ENCODE measurements at places on chromosomes 1 and 21.

GRCh38 chr1:162185314-162186025, 116.0 kb downstream of the NOS1AP start:
- DNase-seq: no peak

DNA sequence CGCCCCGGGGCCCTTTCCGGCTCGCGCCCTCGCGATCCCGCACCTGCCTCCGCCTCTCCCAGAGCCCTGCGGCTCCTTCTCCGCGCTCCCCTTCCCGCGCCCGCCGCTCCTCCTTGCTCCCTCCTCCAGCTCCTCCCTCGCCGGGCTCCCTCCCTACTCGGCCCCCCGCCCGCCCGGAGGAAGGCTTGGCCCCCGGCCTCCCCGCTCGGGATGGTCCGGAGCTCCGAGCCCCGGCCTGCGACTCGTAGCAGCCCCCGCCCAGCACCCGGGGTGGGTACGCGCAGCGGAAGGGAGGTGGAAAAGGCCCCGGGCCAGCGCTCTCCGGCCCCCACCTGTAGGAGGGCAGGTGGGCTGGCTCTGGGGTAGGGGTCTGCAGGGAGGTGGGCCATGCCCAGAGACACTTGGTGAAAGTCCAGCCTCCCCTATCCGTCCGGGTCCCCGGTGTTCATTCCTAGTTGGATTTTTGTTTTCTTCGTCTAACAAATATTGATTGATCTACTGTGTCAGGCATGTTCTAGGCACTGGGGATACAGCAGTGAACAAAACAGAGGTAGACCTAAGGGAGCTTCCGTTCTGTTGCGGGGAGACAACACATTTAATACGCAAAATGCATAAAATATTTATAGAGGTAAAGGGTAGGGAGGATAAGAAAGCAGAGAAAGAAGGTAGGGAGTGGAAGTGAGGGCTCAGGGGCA, at the start of gene HTR1D:
Gene HTR1D (minus strand): TSS at position 82 of the 695 bp plus-strand sequence. CDS start 23,283 bp downstream, outside the sequence.
- no peak for DNase-seq

- DNase-seq: no peak
These were observed 2.7 kb upstream of the VANGL2 start for GRCh38 chr1:160397651-160398050.

DNA sequence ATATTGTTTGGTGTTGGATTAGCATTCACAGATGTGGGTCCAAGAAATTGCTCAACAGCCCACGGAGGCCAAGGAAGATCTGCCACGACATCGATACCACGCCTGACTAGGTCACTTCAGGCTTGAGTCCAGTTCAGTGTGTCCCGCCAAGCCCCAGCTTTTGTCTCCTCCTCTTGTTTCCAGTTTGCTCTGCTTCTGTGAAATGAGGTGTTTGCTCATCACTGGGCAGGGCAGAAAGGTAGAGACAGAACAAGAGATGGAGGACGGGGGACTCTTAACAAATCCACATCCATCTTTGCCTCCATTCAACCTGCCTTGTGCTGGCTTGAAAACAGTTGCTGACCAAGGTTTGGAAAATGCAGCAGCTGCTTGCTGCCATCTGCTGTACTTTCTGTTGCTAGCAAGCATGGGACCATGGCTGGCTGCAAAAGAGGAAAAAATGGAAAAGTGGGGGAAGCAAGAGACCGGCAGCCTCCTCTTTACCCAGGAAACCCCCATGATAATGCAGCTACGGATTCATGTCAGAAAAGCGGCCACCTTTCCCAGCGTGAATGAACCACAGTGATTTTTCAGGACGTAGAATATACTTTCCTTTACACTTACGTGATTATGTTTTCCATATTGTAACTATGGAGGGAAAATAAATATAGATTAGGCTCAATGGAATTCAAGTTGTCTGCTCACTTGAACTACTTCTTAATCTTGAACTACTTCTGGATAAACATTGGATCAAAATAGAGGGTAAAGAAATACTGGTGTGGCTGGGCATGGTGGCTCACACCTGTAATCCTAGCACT, 80.2 kb upstream of the GREM2 start:
- peak; percentile 51 for DNase-seq

- DNase-seq: no peak
These were observed 66.2 kb downstream of the CD46 start for GRCh38 chr1:207817778-207818751.

DNA sequence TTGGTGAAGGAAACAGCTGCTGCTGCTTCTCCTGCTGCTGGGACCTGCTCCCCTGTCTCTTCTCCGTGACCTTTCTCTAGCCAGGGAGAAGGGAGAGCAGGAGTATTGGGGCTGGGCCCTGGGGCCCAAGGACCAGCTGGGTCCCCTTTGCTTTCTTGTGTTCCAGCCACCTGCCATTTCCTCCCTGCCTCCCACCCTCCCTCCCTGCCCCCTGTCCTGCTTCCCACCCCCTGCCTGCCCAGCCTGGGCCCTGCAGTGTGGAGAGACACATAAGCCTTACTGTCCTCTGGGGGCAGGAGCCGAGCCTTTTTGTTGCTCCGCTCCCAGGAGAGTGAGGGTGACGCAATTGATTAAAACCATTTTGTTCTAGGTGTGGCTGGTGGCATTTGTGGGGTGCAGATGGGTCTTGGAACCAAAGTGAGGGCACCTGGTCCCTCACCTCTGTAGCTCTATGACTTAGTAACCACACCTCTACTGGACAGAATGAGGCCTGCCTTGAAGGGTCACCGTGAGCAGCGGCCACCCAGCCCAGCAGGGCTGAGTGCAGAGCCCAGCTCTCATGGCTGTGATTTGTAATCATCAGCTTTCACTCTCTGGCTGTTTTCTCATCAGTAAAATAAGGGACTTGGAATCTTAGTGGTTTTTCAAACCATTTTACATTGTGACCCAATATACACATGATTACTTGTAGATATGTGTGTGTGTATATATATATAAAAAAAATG, 13.9 kb upstream of the TMEM222 start:
- DNase-seq: no peak

DNA sequence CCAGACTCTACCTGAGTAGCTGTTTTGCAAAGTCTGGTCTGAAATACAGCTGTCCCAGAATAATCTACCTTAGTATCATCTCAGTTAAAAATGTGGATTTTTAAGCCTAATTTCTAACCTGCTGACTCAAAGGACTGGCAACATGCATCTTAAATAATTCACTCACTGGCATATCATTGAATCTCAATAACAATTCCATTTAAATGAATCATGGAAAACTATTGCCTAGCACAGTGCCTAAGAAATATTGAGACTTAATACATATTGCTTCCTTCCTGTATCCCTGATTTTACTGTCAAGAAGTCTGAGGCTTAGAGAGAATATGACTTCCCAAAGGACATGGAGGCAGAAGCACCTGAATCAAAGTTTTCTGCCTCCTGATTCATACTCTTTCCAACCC, 3.1 kb downstream of the CCDC190 start:
- DNase-seq: no peak

GRCh38 chr1:231679109-231679508, 52.5 kb downstream of the DISC1 start:
- DNase-seq: no peak

DNA sequence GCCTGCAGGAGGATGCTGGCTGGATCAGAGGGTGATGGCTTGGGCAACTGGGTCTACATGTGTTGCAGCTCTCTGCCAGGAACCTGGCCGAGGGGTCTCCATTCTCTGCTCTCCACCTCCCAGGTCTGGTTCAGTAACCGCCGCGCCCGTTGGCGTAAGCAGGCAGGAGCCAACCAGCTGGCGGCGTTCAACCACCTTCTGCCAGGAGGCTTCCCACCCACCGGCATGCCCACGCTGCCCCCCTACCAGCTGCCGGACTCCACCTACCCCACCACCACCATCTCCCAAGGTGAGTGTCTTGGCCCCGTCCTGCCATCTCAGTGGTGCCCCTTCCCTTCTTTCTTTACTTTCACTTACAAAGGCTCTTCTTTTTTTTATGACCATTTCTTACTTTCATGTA, 69.9 kb downstream of the PAX7 start:
- DNase-seq: no peak

DNA sequence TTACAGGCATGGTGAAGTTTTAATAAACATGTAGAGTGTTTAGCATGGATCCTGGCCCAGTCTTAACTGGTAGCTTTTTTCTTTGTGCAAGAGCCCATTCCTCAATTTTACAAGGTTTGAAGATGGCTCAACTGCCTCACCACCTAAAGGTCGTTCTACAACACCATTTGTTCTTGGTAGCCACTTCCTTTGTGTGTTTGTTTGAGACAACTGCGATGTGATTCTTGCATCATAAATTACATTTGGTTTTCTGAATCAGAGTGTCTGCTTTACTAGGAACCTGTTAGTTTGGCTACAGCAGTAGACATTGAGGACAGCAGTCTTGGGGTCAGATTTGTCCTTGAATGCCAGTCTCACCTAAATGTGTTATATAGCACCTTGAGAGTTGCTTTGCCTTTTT, 3.3 kb downstream of the PLEKHM2 start:
- no peak for DNase-seq

- DNase-seq: no peak
These were observed 54.2 kb downstream of the EIF2B3 start for GRCh38 chr1:44932151-44932550.

DNA sequence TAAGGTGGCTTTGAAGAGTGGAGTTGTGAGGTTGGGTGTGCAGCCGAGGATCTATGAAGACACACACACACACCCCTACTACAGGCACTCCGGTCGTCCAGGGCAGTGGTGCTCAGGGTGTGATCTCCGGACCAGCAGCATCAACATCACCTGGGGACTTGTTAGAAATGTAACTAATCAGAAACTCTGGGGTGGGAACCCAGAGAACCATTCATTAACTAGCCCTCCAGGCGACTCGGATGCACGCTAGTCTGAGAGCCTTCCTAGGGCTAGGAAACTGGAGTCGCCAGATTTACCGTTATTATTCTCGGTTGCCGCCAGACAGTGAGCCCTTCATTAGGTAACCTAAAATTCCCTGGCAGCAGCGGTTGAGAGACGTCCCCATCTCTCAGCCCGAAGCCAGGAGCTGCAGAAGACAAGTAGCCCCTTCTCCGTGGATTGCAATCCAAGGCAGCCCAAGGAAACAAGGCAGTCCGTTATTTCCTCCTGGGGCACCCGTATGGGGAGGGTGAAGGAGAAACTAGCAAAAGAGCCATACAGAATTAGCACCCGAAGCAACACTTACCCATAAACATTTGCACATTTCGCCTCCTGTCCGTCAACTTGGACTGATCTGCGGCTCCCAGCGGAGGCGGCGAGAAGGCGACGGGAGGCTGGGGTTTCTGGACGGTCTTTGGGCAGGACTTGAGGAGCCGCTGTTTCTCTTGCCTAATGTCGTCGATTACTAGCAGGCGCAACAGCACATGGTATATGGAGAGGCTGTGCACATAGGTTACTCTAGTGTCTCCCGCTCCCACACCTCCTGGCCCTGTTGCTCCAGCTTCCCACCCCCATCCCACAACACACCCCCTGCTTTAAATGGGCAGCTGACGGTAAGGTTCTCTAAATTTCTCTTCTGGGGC, 2.9 kb upstream of the CCN1 start:
- DNase-seq: no peak

- DNase-seq: no peak
These were observed 54.6 kb downstream of the ZBTB40 start for GRCh38 chr1:22506130-22506692.

GRCh38 chr21:46154955-46155513, 345 bp downstream of the FTCD start:
- no peak for DNase-seq

GRCh38 chr1:100607628-100608240, 69.8 kb downstream of the GPR88 start:
- no peak for DNase-seq

DNA sequence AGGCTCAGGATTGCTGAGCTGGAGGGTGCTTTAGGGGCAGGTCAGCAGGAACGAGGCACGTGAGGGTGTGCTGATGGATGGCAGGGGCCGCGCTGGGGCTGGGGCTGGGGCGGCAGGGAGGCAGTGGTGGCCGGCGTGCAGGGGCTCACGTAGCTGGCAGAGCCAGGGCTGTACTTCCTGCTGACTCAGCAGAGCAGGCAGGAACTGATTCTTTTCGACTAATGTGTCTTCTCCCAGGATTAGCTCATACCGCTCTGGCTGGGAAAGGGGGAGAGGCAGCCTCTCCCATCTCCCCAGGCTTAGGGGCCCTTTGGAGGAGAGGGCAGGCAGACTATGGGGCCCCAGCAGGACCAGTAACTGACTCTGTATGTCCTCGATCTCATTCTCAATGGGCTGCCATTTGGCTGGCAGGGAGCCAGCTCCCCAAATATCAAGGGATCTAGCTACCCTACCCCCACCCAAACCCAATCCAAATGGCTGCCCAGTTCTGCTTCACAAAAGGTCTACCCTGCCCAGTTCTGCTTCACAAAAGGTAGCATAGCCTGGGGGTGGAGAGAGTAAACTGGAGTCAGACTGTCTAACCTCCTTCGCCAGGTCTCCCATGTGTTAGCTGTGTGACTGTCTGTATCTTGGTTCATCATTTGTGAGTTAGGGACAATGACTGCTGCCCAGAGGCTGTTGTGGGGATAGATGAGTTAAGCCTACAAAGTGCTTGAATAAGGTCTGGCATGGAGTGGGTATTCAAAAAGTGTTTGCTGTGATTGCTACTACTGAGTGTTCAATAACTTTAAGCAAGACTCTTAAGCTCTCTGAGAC, 100.1 kb upstream of the SLC2A1 start:
- no peak for DNase-seq

DNA sequence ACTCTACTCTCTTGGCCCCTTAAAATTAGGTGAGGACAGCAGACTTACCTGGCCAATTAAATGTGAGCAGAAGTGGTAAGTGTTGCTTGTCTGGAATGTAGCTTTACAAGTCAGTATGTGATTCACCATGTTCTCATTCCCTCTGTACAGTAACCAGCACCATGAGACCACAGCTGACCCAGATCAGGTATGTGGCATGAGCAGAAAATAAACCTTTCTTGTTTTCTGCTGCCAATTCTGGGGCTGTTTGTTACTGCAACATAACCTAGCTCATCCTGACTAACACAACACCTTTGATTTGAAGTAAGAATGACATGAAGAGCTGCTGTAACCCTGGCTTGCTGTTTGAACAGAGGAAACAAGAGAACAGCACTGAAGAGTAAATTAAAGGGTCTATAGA, 24.9 kb downstream of the ITPKB start:
- DNase-seq: no peak

DNA sequence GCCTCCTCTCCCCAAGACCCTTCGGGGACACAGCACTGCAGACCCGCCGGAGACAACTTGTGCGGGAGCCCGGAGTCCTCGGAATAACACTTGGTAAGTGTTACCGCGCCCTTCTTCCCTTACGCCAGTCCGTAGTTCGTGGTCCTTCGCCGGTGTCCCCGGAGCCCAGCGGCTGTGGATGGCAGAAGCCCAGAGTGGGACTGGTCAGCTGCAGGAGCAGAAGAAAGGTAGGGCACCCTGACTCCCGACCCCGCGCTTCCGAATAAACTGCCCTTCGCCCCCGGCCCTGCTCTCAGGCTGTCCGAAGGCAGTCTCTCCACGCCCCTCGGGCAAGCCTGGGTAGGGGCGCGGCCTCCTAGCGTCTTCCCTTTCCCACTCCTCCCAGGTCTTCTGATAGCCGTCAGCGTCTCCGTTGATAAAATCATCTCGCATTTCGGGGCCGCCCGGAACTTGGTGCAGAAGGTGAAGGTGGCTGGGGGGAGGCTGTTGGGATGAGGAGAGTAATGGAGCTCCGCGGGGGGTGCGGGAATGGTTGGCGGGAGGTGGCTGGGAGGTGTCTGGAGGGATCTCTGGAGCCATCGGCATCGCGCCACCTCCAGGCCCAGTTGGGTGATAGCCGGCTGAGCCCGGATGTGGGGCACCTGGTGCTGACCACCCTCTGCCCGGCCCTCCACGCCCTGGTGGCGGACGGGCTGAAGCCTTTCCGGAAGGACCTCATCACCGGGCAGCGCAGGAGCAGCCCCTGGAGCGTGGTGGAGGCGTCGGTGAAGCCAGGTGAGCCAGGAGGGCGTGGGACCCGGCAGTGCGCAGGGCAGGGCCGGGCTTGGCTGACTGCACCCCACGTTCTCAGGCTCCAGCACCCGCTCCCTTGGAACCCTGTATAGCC, 4.3 kb downstream of the RUSC1 start:
- DNase-seq: peak; percentile 84

GRCh38 chr1:210587566-210587965, 258.9 kb downstream of the HHAT start:
- DNase-seq: no peak
